CD4-positive, alpha-beta T cell (primary cell): ENCODE measurements at places on chromosomes 2 and 18.

GRCh38 chr2:55309446-55309845 is 40.4 kb upstream of the MTIF2 start:
- DNase-seq = no peak

DNA sequence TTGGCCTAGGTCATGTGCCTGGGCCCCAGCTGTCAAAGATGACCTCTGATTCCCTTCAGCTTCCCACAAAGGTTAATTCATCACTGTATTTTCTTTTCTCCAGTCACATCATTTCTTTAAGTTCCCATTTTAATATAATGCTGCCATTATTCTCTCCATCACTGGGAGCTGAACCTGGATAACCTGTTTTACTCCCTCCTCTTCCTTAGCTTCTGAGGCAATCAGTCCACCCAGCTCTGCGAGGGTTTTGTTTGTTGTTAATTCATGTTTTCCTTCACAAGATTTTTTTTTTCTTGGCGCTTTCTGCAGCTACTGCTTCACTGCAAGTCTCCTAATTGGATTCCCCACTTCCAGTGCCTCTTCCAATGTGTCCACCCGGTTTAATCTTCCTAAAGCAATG is 5.1 kb upstream of the EML4 start:
- DNase-seq = no peak

DNA sequence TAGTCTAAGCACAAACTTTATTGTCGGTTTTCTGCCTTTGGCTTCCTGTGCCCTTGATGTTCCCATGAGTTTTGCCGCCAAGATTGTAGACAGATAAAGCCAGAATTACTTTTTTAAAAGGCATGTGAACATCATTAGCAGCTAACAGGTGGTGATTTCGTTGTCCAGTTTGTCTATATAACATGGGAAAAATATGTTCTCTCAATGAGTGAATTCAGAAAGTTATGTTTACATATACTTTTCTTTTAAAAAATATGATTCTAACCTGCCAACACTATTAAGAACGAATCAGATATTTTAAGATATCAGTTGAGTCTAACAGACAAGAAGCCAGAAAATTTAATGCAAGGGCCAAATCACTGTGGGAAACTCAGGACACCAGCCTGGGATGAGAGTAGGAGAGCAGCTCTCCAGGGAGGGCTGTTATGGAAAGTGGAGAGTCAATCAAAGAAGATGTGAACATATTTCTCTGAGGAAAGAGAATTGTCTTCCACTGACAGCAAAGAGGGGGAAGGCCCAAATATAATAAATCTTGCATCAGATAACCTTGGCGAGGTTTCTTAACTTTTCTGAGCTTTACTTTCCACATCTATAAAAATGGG is 311.3 kb downstream of the ARHGAP15 start:
- DNase-seq = no peak

DNA sequence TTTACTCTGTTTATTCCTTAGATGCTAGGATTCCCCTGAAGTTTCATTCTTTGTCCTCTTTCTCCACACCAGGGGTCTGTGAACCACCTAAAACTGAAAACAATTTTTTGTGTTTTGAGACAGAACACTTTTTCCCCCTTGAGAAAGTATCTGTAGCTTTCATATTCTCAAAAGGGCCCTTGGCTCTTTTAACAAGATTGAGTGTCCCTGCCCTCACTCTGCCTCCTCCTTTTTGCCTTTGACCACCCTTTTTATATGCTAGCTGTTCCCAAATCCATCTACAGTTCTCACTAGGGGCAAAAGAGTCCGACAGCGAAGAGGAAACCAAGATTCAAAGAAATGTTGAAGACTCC is 883 bp upstream of the EHBP1 start:
- no peak for DNase-seq

- DNase-seq = no peak
Measured at GRCh38 chr2:180184506-180184905, 177.4 kb upstream of the CWC22 start.

DNA sequence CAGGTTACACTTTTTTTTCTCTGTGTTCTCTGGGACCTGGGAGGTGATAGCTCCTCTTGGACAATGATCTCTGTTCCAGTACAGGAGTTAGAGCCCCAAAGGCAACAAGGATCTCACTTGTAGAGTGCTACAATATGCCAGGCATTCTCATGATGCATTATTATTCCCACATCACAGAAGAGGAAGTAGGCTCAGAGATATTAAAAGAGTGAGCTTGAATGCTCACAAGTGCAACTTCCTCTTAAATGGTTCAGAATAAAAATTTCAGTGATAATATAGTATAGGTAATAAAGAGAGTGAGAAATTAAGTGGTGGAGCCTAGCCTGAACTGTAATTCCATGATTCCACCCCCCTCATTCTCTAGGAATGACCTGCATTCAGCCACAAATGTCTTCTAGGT is 21.4 kb downstream of the POLE4 start:
- DNase-seq = no peak

DNA sequence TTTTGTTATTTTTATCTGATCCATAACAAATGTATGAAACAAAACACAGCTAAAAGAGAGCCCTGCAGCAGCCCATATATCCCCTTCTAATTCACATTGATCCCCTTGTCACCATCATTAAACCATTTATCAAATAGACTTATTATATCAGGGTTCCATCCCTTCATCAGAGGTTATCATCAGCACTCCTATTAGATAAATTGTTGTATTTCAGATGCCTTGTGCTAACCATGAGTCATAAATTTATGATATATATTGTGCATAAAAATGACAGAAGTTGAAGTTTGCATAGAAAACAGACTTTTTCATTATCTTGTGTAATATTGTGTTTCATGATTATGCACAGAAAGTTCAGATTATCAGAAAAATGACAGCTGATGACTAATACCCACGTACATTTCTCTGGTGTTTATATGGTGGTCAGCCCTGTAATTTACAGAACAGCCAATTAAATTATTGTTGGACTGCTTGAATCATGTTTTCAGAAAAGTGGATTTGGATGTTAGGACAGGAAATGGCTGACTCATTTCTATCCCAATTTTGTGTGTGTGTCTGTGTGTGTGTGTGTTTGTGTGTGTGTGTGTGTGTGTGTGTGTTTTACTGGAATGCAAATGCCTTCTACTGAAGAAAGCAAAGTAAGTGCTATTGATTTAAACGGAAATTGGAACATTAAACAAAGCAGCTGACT is 80.9 kb downstream of the PPP1R1C start:
- no peak for DNase-seq

GRCh38 chr2:154533300-154533940 is 165.1 kb upstream of the KCNJ3 start:
- DNase-seq = no peak

DNA sequence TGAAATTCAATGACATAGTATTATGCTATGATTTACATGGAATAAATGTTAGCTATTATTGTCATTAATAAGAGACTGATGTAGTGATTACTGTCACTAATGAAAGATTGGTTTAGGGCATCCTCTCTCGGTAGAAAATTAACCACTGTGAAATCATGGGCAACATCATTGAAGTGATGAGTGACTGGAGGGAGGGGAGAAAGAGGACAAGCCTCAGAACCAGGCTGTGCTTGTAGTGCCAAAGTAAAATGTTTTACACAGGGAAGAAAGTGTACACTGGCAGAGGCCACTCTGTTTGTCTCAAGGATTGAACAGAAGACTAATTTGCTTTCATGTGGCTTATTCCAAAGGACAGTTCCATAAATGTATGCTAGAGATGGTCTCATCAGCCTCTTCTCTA is 456.2 kb upstream of the TCF4 start:
- no peak for DNase-seq

GRCh38 chr18:29540548-29540947 is 1363.6 kb upstream of the CDH2 start:
- DNase-seq = no peak

DNA sequence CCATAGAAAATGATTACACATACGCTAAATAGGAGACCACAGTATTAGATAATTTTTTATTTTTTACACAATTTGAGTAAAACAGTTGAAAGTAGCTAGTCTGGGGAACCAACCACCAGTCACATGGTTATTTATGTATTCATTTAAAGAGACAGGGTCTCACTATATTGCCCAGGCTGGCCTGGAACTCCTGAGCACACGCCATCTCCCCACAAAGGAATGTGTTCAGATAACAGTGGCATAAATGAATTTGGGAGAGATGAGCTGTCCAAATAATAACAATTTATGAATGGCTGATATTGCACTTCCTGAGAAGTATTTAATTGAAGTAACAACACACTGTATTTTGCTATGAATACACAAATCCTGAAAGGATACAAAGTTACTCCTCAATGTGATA is 39.7 kb downstream of the KIDINS220 start:
- no peak for DNase-seq

- DNase-seq = no peak
Measured at GRCh38 chr2:206396211-206396610, 47.1 kb upstream of the ADAM23 start.

- DNase-seq = no peak
Measured at GRCh38 chr2:108938077-108938710, 50.8 kb downstream of the EDAR start.

DNA sequence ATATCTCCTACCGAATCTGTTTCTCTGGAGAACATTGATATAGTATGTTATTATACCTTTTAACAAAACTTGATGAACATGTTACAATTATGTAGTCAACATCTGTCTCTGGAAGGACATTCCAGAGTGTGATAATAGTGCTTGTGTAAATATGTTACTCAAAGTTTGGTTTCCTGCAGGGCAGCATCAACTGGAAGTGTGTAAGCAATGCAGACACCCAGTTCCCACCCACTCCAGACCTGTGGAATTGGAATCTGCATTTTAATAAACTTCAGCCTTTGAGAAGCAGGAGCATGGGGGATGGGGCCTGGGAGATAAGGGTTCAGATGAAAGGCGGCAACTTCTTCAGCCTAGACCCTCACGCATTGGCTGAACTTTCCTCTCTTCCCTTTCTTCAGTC is 398.9 kb downstream of the RND3 start:
- no peak for DNase-seq

- no peak for DNase-seq
Measured at GRCh38 chr18:78918707-78919106, 60.9 kb upstream of the SALL3 start.

DNA sequence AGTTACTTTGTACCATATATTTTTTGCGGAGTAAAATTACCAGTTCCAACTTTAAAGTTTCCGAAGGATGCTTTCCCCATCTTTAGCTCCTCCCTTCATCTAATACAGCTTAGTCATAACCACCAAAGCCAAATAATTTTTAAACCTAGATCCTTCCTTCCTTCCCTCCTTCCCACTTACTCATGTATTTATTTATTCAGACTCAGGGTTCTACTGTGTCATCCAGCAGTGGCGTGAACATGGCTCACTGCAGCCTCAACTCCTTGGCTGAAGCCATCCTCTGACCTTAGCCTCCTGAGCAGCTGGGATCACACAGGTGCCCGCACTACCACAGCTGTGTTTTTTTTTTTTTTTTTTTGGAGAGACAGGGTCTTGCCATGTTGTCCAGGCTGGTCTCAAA is 4.4 kb downstream of the LPIN2 start:
- no peak for DNase-seq

DNA sequence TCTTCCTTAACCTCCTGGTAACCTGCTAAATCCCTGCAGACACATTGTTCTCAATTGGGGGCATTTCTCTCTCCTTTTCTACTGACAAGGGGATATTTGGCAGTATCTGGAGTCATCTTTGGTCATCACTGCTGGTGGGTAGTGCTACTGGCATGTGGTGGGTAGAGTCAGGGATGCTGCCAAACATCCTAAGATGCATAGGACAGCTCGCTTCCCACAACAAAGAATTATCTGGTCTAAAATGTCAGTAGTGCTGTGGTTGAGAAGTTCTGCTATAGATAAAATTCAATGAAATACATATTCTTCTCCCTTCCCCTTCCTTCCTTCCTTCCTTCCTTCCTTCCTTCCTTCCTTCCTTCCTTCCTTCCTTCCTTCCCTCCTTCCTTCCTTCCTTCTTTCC is 18.7 kb upstream of the LHCGR start:
- no peak for DNase-seq

- DNase-seq = no peak
Measured at GRCh38 chr2:131036696-131037397, 56.4 kb downstream of the FAM168B start.

GRCh38 chr18:15165048-15165447 is 417.1 kb downstream of the ANKRD30B start:
- DNase-seq = no peak

DNA sequence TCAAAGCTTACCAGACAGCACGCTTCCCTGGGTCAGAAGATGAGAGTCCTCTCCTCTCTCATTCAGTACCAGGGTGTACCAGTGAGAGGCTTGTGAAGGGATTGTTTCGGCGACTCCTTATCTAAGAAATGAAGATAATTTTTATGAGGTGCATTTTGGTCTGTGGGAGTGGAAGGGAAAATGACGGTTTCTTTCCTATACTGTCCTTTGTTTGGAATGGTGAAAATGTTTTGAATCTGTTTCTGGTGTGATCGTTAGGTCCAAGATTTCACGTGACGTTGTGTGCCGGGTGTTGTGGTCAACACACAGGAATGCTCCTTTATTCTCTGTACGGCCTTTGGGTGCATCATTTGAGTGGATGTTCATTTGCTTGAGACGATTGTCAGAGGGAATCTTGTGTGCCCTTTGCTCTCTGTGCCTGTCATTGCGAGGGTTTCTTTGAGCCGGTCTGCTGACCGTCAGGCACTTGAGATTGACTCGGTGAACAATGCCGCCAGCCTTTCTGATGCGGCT is 183.5 kb downstream of the AGAP1 start:
- no peak for DNase-seq

GRCh38 chr2:208013285-208014178 is 11.8 kb downstream of the PLEKHM3 start:
- DNase-seq = no peak

- peak; percentile 56 for DNase-seq
Measured at GRCh38 chr2:134181219-134181618, 72.7 kb upstream of the MGAT5 start.

DNA sequence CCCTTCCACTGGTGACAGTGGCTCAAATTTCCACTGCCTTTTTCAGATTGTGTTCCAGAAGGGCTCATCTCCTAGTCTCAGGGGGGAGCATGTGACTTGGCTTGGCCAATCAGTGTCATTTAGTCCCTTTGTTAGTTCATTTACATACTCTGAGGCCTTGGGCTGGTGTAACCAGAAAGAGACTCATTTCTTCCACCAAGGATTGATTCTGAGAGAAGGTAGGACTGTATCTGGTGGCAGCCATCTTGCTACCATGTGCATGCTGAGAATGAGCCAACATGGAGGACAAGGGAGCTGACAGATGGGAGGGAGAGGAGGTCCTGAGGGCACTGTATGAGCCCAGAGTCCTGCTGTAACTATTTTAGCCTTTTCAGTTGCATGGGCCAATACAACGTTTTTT is 191.7 kb downstream of the THSD7B start:
- no peak for DNase-seq

- no peak for DNase-seq
Measured at GRCh38 chr2:131827481-131828163, 299.9 kb downstream of the CCDC74A start.

- DNase-seq = no peak
Measured at GRCh38 chr2:119879502-119879901, 119.8 kb downstream of the PTPN4 start.

- DNase-seq = no peak
Measured at GRCh38 chr18:50044402-50044801, 150.5 kb downstream of the MYO5B start.

GRCh38 chr2:50732796-50733195 is 299.1 kb downstream of the NRXN1 start:
- no peak for DNase-seq
